ENCODE measurements at places on chromosomes 5 and 9.

- DNase-seq: no peak
Observed at GRCh38 chr9:111190347-111190746, 139.7 kb downstream of the OR2K2 start.

- DNase-seq: no peak
Observed at GRCh38 chr9:71966601-71967000, 55.2 kb downstream of the C9orf85 start.

DNA sequence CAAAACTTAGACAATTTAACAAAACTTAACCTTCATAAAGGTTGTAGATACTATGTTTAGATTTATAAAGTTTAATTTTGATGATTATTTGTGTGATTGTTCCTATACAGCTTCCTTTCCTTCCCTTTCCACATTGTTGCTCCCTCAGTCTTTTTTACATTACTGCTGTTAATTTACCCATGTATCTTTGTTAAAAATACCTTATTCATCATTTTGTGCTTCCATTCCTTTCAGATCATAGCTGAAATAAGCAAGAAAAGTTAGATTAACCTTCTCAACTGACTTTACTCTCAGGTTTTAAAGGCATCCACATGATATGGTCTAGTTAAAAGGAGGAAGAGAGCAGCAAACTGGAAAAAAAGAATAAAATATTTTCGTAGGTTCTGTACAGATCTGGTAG lies 2.0 kb downstream of the SMAD5 start:
- DNase-seq: no peak

- no peak for DNase-seq
Observed at GRCh38 chr5:73117088-73117740, 3.2 kb upstream of the TMEM171 start.

- no peak for DNase-seq
Observed at GRCh38 chr5:10354048-10354872, 765 bp downstream of the MARCHF6 start.

- no peak for DNase-seq
Observed at GRCh38 chr9:134766587-134766986, 114.0 kb upstream of the FCN2 start.
